ENCODE measurements at places on chromosomes 13 and 19.

GRCh38 chr13:20988909-20989655, 72.3 kb downstream of the LATS2 start:
- DNase-seq, result no peak

GRCh38 chr19:33427801-33428626, 54.5 kb downstream of the CEBPG start:
- no peak for DNase-seq

DNA sequence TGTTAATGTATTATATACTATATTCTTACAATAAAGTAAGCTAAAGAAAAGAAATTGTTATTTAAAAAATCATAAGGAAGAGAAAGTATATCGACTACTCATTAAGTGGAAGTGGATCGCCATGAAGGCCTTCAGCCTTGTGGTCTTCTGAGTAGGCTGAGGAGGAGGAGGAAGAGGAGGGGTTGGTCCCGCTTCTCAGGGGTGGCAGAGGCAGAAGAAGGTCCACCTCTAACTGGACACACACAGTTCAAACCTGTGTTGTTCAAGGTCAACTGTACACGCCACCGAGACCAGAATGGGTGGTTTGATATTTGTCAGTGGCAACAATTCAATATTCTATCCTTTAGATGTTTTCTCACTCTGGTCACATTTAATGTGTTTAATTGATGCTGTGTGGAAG, 67.2 kb downstream of the ALOX5AP start:
- DNase-seq, result no peak

DNA sequence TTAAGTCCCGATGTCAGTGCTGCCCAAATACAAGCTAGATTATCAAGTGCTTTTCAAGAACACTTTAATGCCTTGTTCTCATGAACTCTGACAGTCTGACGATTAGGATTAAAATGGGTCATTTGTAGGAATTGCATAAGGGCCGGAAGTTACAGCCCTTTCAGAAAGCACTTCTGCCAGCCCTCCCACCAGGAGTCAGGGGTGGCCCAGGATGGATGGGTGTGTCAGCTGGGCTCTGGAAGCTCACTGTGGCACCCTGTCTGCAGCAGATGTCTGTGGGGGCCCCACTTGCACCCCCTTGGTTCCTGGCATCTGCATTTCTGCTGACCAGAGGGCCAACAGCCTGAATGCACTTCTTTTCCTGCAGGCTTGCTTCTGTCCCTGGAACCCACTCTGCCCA, 712.7 kb downstream of the UQCRFS1 start:
- no peak for DNase-seq

DNA sequence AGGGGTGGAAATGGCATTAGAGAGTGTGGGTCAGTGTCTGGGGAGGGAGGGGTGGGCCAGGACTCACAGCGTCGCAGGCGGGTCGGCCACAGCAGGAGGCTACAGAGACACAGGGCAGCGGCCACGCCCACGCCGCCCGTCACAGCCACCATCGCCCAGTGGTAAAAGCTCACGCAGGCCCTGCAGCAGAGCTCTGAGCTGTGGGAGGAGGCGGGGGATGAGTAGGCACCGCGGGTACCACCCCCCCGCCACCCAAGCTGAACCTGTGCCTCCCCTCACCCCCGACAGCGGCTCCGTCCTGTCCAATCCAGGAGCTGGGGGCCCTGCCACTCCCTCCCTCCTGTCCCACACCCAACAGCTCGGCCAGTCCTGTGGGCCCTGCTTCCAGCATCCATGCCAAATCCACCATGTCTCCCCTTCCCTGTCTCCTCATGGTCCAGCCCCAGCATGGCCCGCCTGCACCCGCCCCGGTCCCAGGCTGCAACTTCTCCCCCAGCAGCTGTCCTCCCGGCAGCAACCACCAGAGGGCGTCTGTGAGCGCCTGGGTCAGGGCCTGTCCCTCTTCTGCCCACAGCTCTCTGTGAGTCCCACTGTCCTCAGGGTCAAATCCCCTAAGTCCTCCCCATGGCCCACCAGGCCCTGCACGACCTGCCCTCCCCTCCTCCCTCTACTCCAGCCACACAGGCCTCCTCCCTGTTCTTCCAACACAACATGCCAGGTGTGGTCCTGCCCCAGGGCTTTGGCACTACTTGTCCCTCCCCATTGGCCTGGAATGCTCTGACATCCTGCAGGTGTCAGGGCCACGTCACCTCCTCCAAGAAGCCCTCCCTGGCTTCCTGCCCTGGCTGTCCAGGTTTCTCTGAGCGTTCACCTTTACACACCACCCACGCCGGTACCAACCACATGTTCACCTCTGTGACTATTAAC, 6.0 kb downstream of the TEKTIP1 start:
- peak; percentile 86 for DNase-seq

DNA sequence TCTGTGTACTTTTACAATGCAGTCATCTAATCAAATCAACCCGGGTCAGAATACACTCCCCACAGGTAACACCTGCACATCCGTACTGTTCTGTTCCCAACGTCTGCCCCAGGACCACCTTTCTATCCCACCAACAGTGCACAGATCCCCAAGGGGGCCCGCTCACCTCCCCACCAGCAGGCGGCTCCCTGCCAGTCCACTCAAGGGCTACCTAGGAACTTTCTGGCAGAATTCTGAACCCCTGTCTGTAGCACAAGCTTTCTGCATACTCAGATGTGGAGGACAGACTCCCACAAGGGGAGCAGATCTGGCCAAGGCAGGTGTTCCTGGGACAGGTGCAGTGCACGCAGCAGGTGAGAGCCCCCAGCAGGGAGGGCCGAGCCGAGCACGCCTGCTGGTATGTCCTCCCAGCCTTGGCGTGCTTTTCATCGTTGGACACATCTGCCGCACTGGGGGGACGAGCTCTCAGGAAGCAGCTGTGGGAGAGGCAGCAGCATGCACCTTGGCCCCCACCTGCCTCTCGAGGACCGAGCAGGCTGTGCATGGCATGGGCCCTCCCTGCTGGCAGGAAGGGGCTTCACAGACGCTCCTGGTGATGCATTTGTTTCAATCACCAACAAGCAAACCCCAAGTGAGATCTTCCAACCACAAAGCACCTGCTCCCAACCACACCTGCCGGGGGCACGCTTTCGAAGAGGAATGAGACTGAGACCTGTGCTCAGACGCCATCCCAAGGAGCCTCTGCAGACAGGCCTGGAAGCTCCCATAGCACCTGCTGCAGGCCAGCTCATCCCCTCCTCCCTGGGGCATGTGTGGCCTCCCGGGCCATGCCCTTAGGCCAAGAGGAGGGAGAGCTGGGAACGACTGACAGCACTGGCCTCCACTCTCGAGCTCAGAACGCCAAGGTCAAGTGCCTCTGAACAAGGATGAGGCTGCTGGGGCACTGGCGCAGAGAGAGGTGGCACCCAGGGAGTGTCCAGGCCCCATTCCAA, 35.9 kb downstream of the RAB20 start:
- no peak for DNase-seq

- no peak for DNase-seq
Observed at GRCh38 chr13:23437916-23438315, 4.4 kb upstream of the SACS start.

DNA sequence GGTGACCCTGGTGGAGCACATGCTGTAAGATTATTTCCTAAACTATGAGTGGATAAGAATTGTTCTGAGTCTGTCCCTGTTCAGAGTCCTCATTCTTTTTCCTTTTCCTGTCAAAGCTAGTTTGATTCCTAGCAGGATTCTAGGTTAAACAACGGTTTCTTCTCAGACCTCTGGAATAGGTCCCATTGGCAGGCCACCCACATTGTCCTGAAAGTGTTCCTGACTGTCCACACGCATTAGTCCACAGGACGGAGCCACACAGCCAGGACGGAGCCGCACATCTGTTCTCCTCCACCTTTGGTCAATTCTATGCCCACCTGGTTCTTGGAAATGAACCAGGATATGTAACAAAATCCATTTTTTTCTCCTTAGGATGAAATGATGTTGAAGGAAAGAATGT, 46.1 kb downstream of the ANKRD10 start:
- no peak for DNase-seq

- peak; percentile 49 for DNase-seq
Observed at GRCh38 chr19:45117167-45117594, 24.2 kb downstream of the PPP1R37 start.

DNA sequence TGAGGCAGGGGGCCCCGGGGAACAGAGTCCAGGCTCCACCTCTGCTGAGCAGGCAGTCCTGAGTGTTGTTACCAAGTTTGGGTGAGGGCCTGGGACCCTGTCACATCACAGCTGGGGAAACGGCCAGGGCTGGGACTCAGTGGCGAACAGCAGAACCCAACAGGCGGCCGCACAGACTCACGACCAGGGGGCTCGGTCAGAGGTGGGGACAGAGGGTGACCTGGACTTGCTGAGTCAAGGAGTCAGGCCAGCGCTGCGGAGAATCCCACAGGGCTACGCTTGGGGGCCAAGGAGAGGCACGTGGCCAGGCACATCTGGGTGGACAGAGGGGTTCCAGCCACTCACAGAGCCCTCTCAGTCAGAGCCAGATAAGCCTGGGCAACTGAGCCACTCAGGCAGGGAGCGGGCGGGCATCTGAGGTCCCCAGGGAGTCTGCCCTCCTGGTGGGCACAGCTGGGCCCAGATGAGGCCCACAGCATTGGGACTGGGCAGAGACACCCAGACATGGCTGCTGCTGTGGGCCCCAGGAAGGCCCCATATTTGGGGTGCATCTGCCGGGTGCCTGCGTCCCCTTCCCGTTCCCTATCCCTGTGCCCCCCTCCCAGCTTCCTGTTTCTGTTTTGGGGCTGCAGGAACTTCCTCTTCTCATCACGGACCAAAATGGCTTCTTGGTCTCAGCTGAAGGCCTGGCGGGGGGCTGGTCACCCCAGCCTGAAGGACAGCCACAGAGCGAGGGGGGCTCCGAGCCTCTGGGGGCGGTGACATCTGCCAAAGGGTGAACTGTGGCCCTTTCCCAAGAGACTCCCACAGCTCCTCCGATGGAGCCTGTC, 34.0 kb downstream of the CEBPA start:
- no peak for DNase-seq

DNA sequence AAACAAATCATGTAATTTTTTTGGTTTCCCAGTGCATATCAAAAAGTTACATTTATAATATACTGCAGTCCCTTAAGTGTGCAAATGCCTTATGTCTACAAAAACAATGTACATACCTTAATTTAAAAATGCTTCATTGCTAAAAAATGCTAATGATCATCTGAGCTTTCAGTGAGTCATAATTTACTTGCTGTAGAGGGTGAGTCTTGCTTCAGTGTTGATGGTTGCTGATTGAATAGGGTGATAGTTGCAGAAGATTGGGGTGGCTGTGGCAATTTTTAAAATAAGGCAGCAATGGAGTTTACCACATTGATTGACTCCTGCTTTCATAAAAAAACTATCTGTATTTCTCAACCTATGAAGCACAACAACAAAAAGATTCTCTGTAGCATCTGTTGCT, 613.9 kb downstream of the TBC1D4 start:
- DNase-seq, result no peak

DNA sequence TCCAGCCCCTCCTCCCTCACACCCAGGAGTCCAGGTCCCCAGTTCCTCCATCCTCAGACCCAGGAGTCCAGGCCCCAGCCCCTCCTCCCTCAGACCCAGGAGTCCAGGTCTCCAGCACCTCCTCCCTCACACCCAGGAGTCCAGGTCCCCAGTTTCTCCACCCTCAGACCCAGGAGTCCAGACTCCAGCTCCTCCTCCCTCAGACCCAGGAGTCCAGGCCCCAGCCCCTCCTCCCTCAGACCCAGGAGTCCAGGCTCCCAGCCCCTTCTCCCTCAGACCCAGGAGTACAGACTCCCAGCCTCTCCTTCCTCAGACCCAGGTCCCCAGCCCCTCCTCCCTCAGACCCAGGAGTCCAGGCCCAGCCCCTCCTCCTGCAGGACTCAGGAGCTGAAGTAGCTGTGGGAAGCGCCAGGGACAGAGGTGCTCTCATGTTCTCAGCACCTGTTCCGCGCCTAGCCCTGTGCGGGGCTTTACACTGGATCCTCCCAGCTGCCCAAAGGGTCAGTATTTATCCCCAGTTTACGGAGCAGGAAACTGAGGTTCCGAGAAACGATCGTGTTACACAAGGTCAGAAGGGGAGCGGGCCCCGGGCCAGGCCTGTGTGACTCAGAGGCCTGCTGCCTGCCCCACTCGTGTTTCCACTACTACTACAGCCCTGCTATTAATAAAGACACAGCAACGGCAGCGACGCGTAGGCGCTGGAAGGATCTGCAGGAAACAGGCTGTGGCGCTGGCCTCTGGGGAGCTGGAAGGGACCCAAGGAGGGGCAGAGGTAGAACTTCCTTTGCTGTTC, 1.7 kb upstream of the SBK3 start:
- DNase-seq, result no peak

- DNase-seq, result peak; percentile 82
Observed at GRCh38 chr13:21625366-21625765, 21.4 kb upstream of the MICU2 start.

- no peak for DNase-seq
Observed at GRCh38 chr13:49343731-49344130, 96.0 kb downstream of the CDADC1 start.

- DNase-seq, result no peak
Observed at GRCh38 chr13:112449545-112449930, 73.4 kb downstream of the SPACA7 start.

GRCh38 chr13:113787694-113788093, 28.7 kb downstream of the TMEM255B start:
- no peak for DNase-seq

- DNase-seq, result no peak
Observed at GRCh38 chr13:71399631-71400215, 467.3 kb downstream of the DACH1 start.

DNA sequence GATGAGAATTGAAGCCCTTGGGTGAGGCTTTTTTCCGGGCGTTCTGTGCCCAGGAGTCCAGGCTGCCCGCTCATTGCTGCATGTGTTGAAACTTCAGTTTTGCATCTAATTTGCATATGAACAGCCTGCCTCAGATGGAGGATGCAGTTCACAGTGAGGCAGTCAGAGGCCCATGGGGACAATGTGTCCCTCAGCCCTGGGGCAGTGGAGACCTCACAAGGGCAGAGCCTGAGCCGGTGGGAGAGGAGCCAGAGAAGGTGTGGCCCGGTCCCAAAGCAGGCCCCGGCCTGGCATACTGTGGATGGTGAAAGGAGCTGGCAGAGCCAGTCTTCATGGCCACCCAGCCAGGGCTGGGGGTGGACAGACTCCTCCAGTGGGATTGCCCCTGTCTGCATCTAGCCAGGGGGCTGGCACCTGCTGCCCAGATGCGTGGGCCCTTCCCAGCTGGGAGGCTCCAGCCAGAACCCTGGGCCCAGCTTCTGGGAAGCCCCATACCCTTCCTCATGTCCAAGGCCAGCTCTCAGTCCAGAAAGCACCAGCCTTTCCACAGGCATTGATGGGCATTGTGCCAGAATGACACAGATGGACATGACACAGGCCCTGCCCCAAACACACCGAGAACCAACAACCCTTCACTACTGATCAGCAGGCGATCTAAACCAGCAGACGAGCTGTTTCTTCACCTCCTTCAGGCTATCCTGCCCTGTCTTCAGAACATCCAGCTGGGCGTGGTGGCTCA, 32.9 kb upstream of the KCTD15 start:
- DNase-seq, result no peak

All from Karpas-422 (cell line).